Activated CD4-positive, alpha-beta T cell treated with anti-CD3 and anti-CD28 coated beads, Interleukin-2, amount 50 U/mL, for 4 hours (primary cell): ENCODE measurements at places on chromosomes 5 and 9.

GRCh38 chr5:138065102-138065501, 18.7 kb upstream of the WNT8A start:
- no peak for DNase-seq

GRCh38 chr5:168172760-168173223, 118.7 kb upstream of the WWC1 start:
- DNase-seq, result no peak

- no peak for DNase-seq
These were observed 274.6 kb downstream of the TMEM38B start for GRCh38 chr9:105968811-105969466.

GRCh38 chr9:91177661-91178280, 183.9 kb downstream of the AUH start:
- DNase-seq, result no peak

- DNase-seq, result no peak
These were observed 29.5 kb upstream of the ALDH1B1 start for GRCh38 chr9:38362852-38363588.

- no peak for DNase-seq
These were observed 160.3 kb downstream of the ARSB start for GRCh38 chr5:78824831-78825281.

- no peak for DNase-seq
These were observed 12.6 kb upstream of the ACSL6 start for GRCh38 chr5:132024117-132024435.

DNA sequence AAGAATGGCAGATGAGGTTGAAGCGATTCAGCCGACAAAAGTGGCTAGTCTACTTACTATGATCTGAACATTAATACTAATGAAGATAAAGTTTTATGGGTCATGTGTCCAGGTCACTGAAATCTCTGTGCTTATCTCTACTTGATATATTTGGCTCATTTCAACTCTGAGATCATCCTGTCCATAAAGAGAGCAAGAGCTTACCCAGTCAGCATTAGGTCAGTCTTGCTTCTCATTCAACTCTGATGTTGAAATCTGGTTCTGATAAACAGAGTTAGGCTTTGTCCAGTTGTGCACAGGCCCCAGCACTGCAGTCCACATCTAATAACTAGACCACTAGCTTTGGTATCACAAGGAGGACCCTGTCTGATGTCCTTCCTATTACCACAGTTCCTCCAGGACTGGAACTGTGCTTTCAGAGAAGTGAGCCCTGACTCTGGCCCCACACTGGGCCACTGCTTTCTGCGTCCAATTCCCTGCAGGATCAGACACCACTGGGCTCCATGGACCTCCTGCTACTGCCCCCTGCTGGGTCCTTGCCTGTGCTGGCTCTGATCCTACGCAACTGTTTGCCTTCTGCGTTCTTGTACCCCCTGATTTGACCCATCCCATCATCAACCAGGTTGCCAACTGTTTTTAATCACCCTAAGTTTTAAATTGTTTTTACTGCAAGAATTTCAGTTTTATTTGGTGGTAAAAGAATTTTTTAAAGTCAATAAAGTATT, 23.7 kb upstream of the FAM120A start:
- no peak for DNase-seq
